ENCODE measurements at places on chromosomes 7 and 10.

DNA sequence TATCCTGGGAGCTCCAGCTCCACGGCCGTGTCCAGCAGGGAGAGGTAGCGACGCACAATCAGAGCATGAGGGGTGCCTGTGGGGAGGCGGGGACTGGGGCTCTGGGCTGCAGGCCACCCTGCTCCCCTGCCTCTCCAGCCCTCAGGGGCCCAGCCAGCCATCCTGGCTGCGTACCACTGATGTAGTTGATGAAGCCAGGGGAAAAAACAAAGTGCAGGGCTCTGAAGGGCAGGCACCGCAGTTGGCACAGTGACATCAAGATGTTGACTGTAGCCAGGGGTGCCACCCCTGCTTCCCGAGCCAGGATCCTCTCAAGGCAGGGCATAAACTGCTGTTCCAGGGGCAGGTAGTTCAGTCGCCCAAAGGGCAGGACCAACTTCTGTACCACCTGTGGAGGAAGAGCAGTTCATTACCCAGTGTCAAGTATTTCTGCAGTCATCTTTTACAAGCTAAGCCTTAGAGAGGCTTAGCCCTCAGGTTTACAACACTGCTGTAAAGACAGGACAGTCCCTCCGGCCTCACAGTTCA is 2.8 kb downstream of the FASTK start:
- no peak for DNase-seq

- no peak for DNase-seq
Observed at GRCh38 chr7:106126170-106126938, 14.2 kb upstream of the SYPL1 start.

GRCh38 chr7:39565538-39565937 is 666 bp upstream of the YAE1 start:
- DNase-seq = no peak

DNA sequence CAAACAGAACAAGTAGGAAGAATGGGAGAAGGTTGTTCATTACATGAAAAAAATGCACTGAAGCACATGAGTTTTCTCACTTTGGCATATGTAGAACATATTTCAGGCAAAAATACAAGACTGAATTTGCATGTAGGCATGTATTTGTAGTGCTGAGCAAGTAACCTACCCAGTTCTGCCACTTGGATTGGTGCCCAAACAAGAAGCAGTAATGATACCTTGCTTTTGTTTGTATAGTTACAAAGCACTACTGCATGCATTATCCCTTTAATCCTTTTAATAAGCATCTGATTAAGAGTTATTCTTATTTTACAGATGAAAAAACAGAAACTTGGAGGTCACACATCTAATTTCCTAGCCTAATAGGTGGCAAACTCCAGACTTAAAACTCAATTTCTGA is 23.1 kb upstream of the CTTNBP2 start:
- no peak for DNase-seq

DNA sequence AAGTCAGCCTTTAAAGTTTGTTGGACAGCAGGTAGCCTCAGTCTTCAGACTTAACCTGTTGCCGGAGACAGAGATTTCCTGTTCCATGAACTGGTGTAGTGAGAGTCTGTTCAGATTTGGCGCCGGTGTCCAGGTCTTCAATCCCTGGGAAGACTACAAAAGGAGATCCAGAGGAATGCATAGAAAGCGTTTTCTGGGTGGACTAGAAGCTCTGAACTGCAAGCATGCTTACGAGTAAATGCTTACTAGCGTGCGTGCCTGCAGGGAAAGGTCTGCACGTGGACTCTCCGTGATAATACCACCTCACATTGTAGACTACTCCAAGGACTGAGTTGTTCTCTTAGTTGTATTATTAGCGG is 878 bp downstream of the GLRX3 start:
- DNase-seq = no peak

GRCh38 chr7:102974366-102975236 is 61.8 kb downstream of the LRRC17 start:
- DNase-seq = no peak

DNA sequence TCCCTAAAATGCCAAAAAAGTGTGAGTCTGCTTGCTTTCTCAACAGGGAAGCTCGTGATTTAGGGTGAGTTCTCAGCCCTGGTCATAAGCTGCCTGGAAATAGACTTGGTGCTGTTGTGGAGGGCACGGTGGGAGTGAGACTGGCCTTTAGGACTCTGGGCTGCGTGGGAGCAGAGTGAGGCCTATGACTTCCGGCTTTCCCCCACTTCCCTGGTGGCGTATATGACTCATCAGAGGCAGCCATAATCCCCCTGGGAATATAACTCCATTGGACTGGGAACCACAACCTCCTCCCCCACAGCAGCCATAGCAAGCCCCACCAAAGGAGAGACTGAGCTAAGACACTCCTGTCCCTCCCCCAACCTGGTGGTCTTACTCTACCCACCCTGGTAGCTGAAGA is 95.0 kb downstream of the PON1 start:
- no peak for DNase-seq

- DNase-seq = no peak
Observed at GRCh38 chr10:73099141-73099540, 2.5 kb upstream of the P4HA1 start.

- no peak for DNase-seq
Observed at GRCh38 chr7:78006063-78006755, 207.6 kb downstream of the PHTF2 start.

All from D341Med (cell line).